Activated CD8-positive, alpha-beta T cell treated with anti-CD3 and anti-CD28 coated beads for 36 hours (primary cell): ENCODE measurements at places on chromosomes 6 and 20.

DNA sequence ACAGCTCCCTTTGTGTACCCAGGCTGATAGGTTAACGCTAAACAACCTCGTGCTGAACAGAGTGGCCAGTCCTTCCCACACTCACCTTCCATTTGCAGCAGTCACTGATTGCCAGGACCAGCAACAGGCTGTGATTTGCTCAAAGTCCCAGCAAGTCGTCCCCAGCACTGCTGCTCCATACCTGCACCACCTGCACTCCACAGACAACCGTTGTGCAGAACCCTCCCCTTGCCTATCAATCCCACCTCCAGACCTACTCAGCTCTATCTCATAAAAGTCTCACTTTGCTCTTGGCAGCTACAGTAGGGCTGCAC is 43.1 kb upstream of the SCML4 start:
- no peak for DNase-seq

DNA sequence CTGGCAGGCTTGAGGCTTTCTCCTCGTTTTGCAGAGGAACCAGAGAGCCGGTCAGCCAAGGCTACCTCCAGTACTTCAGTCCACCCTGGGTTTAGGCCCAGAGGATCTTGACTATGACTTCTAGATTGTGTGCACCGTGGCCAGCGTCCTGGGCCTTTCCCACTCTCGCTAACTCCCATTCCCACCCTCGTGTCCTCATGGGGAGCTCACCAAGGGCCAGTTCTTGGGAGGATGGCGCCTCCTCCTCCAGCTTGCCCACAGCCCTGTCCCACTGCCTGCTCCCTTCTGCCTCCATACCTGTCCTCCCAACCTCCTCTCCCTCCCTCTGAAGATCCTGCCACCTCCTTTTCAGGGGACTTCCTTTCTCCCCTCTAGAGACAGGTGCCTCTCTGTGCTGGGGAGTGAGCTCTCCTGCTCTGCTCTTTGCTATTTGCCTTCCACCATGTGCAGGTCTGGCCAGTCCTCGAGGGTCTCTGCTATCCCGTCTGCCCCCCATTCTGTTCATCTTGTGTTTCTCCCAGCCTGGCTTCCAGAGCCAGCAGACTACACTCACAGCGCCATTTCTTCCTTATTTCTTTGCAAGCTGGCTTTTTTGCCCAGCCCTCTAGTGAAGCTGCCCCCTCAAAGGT is 4.4 kb upstream of the SYNJ2 start:
- DNase-seq = no peak

- DNase-seq = no peak
Observed at GRCh38 chr20:11182720-11183119, 508.9 kb upstream of the JAG1 start.

- no peak for DNase-seq
Observed at GRCh38 chr6:30918670-30919069, 4.6 kb downstream of the VARS2 start.
